Body of pancreas (tissue), 4 donors: ENCODE measurements at places on chromosomes 11 and 22.

DNA sequence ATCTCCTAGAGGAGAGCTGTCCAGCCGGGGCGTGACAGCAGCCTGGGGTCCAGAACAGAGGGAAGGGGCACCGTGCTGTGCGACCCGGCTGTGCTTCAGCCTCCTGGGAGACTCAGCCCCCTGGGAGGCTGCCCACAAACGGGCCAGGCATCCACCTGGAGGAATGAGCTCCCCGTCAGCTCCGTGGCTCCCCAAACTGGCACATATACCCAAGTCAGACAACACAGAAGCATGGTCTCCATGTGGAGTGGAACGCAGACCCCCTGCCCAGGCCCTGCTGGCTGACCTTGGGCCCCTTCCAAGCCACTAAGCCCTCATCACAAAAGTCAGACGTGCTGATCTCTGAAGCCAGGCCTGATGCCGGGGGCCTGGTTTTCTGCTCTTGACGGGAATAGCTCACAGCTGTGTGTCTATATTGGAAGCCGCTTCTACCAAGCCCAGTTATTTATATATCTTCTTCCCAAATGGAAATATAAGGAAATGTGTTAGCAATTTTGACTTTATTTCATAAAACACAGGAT, 91.7 kb downstream of the BRD1 start:
- H3K27me3 ChIP-seq: no peaks in the 10 kb centered on the region
- DNase-seq: no peak
- no peak overlapping the region for H3K27ac ChIP-seq
- no peaks in the 10 kb centered on the region for H3K4me1 ChIP-seq
- no peaks in the 10 kb centered on the region for H3K36me3 ChIP-seq

- DNase-seq: no peak
- H3K36me3 ChIP-seq: no peaks in the 10 kb centered on the region
- no peaks in the 10 kb centered on the region for H3K27me3 ChIP-seq
- H3K27ac ChIP-seq: no peak overlapping the region
- H3K4me1 ChIP-seq: no peaks in the 10 kb centered on the region
Observed at GRCh38 chr22:43471606-43472135, 59.9 kb downstream of the MPPED1 start.

GRCh38 chr11:131918663-131919062, 548.2 kb downstream of the NTM start:
- no peaks in the 10 kb centered on the region for H3K36me3 ChIP-seq
- H3K4me1 ChIP-seq: peaks cover 22% of the 10 kb centered on the region
- no peak for DNase-seq
- no peak overlapping the region for H3K27ac ChIP-seq

- H3K27ac ChIP-seq: no peak overlapping the region
- no peaks in the 10 kb centered on the region for H3K27me3 ChIP-seq
- no peak for DNase-seq
- no peak overlapping the region for H3K4me3 ChIP-seq
Observed at GRCh38 chr22:48486134-48486532, 1341.5 kb downstream of the BRD1 start.

GRCh38 chr22:44671742-44672141, 30.3 kb upstream of the PRR5 start:
- peaks cover 7% of the 10 kb centered on the region for H3K27me3 ChIP-seq
- H3K27ac ChIP-seq: no peak overlapping the region
- H3K36me3 ChIP-seq: no peaks in the 10 kb centered on the region
- H3K4me3 ChIP-seq: no peak overlapping the region
- H3K4me1 ChIP-seq: peaks cover 17% of the 10 kb centered on the region

DNA sequence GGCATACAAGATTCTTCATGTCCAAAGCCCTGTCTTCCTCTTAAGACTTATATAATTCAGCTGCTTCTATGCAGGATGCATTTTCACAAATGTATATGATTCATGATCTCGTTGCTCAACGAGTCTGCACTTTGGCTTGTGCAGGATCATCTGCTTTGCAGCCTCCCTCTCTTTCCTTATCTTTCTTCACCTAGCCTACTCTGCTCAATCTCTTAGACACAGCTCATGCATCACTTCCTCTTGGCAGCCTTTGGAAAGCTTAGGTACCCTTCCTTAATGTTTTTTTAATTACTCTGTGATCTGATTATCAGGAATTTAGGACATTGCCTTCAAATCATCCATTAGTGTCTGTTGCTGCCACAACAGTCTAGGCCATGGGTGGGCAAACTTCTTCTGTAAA, 673.8 kb downstream of the NELL1 start:
- no peaks in the 10 kb centered on the region for H3K4me1 ChIP-seq
- no peaks in the 10 kb centered on the region for H3K36me3 ChIP-seq
- no peak overlapping the region for H3K4me3 ChIP-seq
- H3K27ac ChIP-seq: no peak overlapping the region

DNA sequence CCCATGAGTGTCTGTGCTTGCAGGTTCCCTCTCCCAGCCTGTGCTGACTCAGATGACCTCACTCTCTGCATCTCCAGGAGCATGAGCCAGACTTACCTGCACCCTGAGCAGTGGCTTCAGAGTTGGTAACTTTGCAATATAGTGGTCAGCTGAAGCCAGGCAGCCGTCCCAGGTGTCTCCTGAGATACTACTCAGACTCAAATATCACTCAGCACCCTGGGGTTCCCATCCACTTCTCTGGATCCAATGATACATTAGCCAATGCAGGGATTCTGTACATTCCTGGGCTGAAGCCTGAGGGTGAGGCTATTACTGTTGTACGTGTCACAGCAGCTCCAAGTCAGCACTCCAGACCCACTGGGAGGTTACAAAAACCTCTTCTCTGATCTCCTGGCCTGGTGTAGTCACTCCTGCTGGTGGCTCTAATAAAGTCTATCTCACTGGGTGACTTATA, 87.8 kb upstream of the TOP3B start:
- no peak overlapping the region for H3K4me3 ChIP-seq
- no peaks in the 10 kb centered on the region for H3K36me3 ChIP-seq
- H3K4me1 ChIP-seq: no peaks in the 10 kb centered on the region
- no peaks in the 10 kb centered on the region for H3K27me3 ChIP-seq
- no peak for DNase-seq

- no peak overlapping the region for H3K4me3 ChIP-seq
- no peaks in the 10 kb centered on the region for H3K36me3 ChIP-seq
- H3K4me1 ChIP-seq: no peaks in the 10 kb centered on the region
- H3K27ac ChIP-seq: no peak overlapping the region
Observed at GRCh38 chr11:126841999-126842398, 158.6 kb downstream of the KIRREL3 start.

DNA sequence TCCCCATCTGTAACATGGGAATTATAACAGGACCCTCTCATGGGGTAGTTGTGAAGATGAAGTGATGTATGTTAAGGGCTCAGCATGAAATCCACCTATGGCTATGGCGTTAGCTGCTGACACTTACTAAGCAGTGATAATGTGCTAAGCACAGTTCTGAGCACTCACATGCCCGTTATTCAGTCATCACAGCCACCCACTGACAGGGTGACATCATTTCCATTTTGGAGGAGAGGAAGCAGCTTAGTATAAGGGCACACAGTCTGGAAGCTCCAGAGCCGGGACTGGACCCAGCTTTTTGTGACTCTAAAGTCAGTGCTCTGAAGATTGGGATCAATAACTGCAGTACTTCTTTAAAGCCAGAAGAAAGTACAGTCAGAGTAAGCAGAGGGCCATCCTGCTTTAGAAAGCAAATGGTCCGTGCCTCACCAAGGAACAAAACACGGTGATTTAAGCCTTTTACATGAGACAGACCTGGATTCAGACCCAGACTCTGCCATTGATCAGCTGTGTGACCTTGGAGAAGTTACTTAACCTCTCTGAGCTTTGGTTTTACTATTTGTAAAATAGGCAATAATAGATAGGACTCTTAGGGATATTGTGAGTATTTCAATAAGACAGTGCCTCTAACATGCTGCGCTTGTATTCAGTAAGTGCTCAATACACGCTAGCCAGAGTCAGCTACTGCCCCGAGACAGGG, 61.5 kb downstream of the SGSM1 start:
- no peaks in the 10 kb centered on the region for H3K4me1 ChIP-seq
- H3K36me3 ChIP-seq: no peaks in the 10 kb centered on the region
- no peak for DNase-seq
- H3K4me3 ChIP-seq: no peak overlapping the region
- H3K27ac ChIP-seq: no peak overlapping the region
- H3K27me3 ChIP-seq: no peaks in the 10 kb centered on the region

DNA sequence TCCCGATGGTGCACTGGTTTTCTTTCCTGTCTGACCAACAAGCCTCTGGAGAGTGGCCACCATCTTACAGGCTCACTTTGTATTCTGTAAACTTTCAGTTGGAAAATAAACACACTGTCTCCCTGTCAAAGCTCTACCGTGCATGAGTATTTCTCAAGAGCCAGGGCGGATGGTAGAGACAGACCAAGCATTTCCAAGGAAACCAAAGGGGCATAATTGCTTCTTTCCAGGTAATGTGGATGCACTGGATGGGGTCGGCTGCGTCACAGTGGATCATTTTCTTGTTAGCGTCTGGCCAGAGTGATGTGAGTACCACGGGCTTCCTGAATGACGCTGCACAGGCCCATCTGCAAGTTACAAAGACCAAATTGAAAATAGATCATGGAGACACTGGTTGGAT, 5.1 kb upstream of the SEZ6L start:
- no peaks in the 10 kb centered on the region for H3K36me3 ChIP-seq
- no peak overlapping the region for H3K27ac ChIP-seq
- no peaks in the 10 kb centered on the region for H3K27me3 ChIP-seq
- no peak overlapping the region for H3K4me3 ChIP-seq
- DNase-seq: no peak

DNA sequence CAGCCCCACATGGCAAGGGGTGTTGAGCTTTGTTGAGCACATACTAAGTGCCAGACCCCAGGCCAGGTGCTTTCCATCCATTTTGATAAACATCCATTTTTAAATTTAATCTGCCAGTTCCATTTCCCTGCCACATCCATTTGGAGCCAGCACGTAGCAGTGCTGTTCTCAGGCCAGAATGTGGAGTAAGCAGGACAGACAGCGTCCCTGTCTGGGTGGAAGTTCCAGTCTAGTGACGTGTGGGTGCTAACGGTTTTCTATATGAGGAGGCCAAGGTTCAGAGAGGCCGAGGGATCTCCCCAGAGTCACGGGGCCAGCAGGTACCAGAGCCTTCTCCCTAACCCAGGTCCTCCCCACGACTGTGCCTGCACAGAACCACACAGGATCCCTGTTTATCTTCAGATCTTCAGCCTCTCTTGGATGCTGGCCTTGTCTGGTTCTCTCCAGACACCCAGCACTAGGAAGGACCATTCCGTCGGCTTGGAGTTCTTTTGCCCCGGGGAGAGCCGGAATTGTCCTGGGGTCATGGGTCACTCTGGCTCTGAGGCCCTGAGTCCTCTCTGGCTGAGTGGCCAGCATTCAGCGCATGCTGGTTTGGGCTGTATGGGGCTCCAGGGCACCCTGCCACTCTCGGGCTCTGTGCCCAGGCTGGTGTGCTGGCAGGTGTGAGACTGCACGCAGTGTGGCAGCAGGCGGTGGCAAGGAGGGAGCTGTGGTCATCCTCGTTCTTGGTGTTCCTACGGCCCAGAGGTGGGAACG, 63.6 kb upstream of the PPARA start:
- no peaks in the 10 kb centered on the region for H3K36me3 ChIP-seq
- H3K27me3 ChIP-seq: no peaks in the 10 kb centered on the region
- peak; percentile 35 for DNase-seq
- H3K27ac ChIP-seq: peak overlapping the region; percentile 89

- H3K4me3 ChIP-seq: no peak overlapping the region
- DNase-seq: no peak
- no peaks in the 10 kb centered on the region for H3K27me3 ChIP-seq
- no peaks in the 10 kb centered on the region for H3K36me3 ChIP-seq
- no peak overlapping the region for H3K27ac ChIP-seq
Observed at GRCh38 chr11:115700496-115700895, 196.3 kb upstream of the CADM1 start.

- H3K27me3 ChIP-seq: no peaks in the 10 kb centered on the region
- no peak overlapping the region for H3K4me3 ChIP-seq
Observed at GRCh38 chr22:45268167-45268957, 16.4 kb upstream of the UPK3A start.

DNA sequence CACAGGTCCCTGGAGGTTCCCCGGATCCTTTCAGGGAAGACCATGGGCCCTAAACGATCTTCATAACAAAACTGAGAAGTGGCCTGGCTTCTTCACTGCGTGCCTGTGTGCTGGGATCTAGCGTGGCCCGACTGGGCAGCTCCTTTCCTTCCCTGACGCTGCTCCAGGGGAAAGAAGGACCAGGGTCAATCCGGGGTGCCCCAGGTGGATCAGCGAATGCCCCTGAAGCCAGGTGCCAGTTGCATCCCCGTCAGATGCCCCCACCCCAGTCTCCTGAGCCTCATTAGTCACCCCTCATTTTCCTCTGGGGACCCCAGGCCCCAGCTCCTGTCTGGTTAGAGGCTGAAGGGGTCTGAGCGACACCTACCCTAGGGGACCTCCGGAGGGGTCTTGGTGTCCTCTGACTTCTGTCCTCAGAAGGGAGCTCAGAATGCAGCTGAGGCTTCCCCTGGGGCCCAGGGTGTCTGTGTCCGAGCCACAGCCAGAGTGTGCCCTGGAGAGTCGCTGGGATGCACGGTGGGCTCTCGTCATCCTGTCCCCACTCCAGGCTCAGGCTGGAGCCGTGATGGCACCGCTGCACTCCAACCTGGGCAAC, 18.7 kb upstream of the MUC6 start:
- no peak for DNase-seq
- no peak overlapping the region for H3K27ac ChIP-seq
- no peaks in the 10 kb centered on the region for H3K36me3 ChIP-seq
- H3K4me3 ChIP-seq: no peak overlapping the region
- H3K4me1 ChIP-seq: peaks cover 12% of the 10 kb centered on the region

- H3K4me1 ChIP-seq: no peaks in the 10 kb centered on the region
- DNase-seq: no peak
- no peak overlapping the region for H3K4me3 ChIP-seq
- H3K27me3 ChIP-seq: no peaks in the 10 kb centered on the region
Observed at GRCh38 chr11:100671471-100671870, 15.6 kb upstream of the ARHGAP42 start.

DNA sequence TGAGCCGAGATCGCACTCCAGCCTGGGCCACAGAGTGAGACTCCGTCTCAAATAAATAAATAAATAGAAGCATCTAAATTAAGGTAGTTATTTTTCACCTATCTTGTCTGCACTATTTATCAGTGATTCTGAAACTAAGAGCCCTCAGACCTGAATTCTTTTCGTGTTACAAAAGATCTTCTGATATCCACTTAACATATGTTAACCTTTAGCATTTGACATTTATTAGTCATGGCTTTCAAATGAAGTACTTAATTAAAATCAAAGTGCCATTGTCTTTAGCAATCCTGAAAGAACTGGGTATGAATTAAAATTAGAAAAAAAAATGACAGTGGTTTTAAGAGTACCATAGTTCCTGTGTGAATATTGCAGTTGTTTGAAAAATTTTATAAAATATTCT, 99.1 kb upstream of the TIMP3 start:
- no peaks in the 10 kb centered on the region for H3K36me3 ChIP-seq
- H3K4me1 ChIP-seq: no peaks in the 10 kb centered on the region
- no peak for DNase-seq
- H3K27ac ChIP-seq: no peak overlapping the region
